NCI-H460 (cell line): ENCODE measurements at places on chromosomes 1 and 21. TPM values are rescaled to one million over a fixed set of nuclear protein-coding genes. Genes with fewer than 3 reads are reported as not detected.

Gene FAM167B
- total RNA-seq = not detected in 2 replicates

Gene NEK2
- 53.5 and 56.5 TPM in 2 replicates for total RNA-seq

DNA sequence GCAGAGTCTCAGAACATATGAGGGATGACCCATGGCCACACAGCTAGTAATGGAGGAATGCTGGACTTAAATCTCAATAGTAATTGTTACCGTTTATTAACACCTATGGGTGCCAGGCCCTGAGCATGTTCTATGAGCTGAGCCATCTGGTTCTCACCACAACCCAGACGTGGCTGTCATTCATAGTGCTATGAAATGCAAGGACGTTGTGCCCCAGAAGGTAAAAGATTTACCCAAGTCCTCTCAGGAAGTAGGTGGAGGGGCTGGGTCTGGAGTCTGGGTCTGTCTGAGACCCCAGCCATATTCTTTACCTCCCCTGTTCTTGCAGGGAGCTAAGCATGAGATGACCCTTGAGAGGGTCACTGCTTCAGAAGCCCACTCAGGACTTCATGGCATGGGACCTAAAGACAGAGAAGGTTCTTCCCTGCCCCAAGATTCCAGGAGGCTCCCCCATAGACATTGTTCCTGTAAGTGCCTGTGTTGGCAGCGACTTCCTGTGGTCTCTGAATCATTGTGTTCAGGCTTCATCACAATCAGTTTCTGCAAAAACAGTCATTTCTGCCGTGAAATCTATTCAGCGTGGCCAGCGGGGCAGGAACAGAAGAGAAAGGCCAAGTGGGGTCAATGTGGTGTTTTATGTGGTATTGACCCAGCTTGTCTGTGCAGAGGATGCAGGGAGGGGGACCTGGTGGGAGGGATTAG lies 475.4 kb downstream of the PTPRU start:
- no peak for DNase-seq

DNA sequence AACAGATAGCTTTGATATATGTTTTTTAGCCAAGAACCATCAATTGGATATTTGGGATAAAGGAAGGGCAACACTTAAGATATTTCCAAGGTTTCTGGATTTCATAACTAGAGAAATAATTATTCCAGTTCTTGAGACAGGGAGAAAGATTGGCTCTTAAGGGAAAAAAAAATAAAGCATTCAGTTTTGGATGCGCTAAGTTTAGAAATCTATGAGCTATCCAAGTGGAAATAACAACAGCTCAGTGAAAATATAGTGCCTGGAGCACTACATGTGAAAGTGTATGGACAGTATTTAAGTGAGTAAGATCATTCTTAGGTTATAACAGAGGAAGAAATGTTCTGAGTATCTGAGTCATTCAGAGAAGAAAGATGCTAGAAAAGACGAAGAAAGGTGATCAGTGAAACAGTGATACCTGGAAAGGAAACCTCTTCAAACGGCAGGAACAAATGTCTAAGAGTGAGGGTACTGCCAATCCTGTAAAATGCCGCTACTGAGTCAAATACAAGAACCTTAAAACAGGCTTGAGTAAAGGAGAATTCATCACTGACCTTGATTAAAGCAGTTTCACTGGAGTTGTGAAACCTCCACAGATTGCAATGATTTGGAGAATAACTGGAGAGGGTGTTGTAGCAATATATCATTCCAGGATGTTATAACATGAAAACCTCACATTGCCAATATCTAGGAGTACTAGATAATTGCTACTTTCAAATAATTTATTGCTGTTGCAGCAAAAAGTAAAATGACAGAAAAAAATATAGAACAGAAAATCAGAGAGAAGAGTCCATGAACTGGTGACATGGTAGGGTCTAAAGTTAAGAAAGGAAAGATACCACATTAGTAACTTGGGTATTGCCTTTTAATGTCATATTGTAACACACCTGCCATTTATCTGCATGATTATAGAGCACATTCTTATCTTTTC lies 482.1 kb upstream of the RGS18 start:
- DNase-seq = no peak

DNA sequence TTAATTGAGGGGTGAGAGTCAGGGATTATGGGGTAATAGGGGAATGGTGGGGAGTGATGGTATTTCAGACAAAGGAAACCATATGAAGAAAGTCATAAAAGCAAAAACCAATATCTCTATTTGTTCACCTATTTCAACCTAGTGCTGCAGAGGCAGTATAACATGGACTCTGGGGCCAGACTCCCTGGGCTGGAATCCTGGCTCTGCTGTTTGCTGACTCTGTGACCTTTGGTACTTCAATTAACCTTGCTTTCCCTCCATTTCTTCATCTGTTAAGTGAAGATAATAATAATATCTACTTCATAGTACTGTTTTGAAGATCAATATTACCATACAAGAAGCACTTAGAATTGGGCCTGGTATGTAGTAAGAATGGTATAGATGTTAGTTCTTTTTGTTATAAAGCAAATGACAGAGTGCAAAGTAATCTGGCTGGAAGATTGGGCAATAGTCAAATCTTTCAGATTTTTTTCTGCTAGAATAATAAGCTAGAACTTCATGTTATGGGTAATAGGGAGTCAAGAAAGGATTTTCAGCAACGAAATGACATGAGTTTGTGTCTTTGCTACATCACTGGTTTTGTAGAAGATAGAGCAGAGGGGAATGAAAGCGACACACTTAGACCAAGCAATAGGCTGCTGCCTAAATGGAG lies 9.0 kb downstream of the EPHX4 start:
- DNase-seq = no peak
